Ureter (tissue), 1 donor: ENCODE measurements at places on chromosomes 5 and 9. TPM values are rescaled to one million over a fixed set of nuclear protein-coding genes. Genes with fewer than 3 reads are reported as not detected.

GRCh38 chr5:100790170-100790665, 112.9 kb downstream of the ST8SIA4 start:
- no peak for DNase-seq

DNA sequence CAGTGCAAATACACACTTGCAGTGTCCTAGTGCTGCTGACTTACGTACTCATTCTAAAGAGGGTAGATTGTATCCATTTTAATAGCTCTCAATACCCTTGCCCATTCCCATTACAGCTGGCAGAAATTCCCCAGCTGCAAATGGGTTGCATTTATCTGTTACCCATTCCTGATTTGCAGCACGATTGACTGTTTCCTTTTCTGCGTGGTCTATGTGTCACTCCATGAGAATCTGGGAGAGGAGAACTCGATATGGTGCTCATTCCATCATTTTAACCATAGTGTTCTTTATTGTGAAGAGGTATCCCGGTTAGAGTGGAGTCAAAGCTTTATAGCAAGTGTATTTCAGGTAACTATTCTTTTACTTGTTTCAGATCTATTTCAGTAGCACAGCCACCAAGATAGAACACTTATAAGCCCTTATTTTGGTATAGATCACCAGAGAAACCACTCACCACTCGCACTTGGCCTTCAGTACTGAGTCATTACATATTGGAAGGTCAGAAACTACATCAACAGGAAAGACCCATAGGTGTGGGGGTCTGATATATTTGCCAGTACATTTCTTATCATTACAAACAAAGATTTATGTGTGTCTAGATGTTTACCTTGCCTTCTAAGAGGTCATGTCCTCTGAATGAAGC, 139.5 kb downstream of the MUSK start:
- DNase-seq = no peak

DNA sequence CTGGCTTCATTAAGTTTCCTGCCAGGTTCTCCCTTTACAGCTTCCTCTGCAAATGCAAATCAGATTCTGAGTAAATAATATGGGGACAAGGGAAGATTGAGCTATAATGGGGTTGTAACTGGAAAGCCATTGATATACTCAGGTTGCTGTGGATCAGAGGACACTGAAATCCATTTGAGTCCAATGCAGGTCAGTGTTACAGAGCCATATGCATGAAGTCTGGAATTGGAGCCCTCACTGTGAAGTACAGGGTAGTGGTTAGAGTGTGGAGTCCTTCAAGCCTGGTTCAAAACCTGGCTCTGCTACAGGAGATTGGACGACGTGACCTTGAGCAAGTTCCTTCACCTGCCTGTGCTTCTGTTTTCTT, 48.7 kb downstream of the TIMD4 start:
- no peak for DNase-seq

GRCh38 chr5:167969998-167970397, 321.4 kb upstream of the WWC1 start:
- DNase-seq = no peak

- DNase-seq = no peak
Measured at GRCh38 chr9:93461821-93462220, 8.4 kb upstream of the FAM120AOS start.

DNA sequence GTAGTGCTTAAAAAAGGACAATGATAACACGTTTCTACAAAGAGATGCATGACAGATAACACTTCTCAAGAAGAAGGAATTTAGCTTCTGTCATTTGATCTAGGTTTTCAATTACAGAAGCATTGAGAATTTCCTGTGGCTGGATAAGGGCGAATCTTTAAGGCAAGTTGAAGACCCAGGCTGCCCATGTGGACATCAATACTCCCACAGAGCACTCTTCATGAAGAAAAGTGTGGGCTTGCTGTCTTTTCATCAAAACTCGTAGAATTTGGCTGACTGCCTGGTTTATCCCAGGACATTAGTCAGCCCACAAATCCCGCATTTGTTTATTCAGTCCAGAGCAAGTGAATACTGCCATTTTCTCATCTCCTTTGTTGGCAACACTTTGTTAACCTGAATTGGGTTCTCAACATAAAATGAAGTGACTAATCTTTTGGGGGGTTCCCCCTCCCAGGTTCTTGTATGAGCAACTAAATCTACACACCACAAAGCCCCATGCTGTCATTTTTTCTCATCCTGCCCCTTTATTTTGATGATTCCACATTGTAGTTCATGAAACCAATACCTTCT, 43.4 kb upstream of the CDKN2B start:
- DNase-seq = no peak

DNA sequence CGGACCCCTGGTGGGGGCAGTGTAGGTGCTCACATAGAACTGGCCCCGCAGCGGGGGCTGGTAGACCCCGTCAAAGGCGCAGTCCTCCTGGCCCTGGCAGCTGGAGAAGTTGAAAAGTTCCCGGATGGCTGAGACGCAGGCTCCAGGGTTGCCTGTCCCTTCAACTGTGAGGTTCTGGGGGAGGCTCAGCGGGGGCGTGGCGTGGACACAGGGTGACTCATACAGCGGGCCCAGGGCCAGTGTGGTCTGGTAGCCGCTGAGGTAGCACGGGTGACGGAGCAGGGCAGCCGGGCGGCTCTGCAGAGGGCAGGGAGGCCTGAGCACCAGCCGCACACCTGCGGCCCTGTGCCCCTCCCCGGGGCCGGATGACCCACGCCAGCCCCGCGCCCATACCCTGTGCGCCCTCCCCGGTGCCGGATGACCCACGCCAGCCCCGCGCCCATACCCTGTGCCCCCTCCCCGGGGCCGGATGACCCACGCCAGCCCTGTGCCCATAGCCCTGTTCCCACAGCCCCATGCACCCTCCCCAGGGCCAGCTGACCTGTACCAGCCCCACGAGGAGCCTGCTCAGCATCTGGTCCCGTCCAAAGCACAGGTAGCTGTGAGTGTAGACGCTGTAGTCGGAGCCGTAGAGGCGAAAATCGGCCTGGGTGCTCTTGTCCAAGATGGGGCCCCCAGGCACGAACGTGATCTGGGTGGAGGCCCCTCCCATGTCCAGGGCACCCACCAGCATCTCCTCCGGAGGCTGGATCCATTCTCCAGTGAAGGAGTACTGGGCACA, 5.0 kb downstream of the ENTPD8 start:
- DNase-seq = peak; percentile 83

- DNase-seq = no peak
Measured at GRCh38 chr5:58127255-58128220, 332.3 kb downstream of the PLK2 start.

GRCh38 chr5:14917719-14918118, 46.1 kb upstream of the ANKH start:
- no peak for DNase-seq

GRCh38 chr5:72018143-72018803, 89.0 kb upstream of the MAP1B start:
- DNase-seq = no peak

GRCh38 chr5:1634337-1634661, 110.5 kb upstream of the LPCAT1 start:
- DNase-seq = no peak

DNA sequence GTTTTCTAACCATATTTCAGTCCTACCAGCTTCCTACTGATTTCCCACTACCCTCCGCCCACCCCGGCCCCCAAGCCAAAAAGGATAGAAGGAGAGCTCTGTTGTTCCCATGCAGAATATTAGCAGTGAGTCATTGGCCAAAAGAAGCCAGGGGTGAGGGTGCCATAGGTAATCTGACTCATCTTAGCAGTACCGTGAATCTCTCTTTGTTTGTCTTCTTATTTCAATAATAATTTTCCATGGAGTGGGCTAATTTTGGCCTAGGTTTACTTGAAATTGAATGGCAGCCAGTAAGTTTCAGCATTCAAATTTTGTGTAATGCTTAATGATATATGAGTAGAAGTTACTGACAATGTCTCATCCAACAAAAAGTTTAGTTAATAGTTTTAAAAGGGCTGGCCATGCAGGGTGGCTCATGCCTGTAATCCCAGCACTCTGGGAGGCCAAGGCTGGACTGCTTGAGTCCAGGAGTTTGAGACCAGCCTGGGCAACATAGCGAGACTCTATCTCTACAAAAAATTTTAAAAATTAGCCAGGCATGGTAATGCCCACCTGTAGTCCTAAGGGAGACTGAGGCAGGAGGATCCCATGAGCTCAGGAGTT, 74.2 kb downstream of the C9orf152 start:
- no peak for DNase-seq

- DNase-seq = no peak
Measured at GRCh38 chr5:110852053-110852452, 113.2 kb downstream of the SLC25A46 start.

Gene GARIN3
- not detected for total RNA-seq

Gene SLC12A2
- 42.8 TPM for total RNA-seq

Gene UGT3A1
- not detected for total RNA-seq

Gene ENHO
- 0.36 TPM for total RNA-seq

Gene FBXW2
- total RNA-seq = 76.1 TPM

Gene PRDM12
- 0.21 TPM for total RNA-seq
